ENCODE measurements at places on chromosomes 6 and 20. TPM values are rescaled to one million over a fixed set of nuclear protein-coding genes. Genes with fewer than 3 reads are reported as not detected.

Gene MOCS3
- 6.0 TPM for total RNA-seq

Gene CRISP2
- 0.18 TPM for total RNA-seq

Gene LZTS3
- total RNA-seq, result 16.2 TPM

Gene DLK2
- total RNA-seq, result 1.3 TPM

Gene PRSS35
- total RNA-seq, result 21.8 TPM

Gene SALL4
- total RNA-seq, result 7.7 TPM

Gene SPACA1
- not detected for total RNA-seq

Gene MAS1L
- total RNA-seq, result not detected

Gene RBPJL
- total RNA-seq, result not detected

Gene MRPL18
- total RNA-seq, result 25.7 TPM

Gene ADGRF1
- total RNA-seq, result 33.3 TPM

Gene ADA
- total RNA-seq, result 5.2 TPM

Gene MUC21
- not detected for total RNA-seq

Gene POU3F2
- total RNA-seq, result 0.06 TPM

Gene TRIM31
- not detected for total RNA-seq

Gene PHACTR3
- 6.3 TPM for total RNA-seq

Gene NMBR
- 0.29 TPM for total RNA-seq

Gene DST
- total RNA-seq, result 317 TPM

Gene AGPAT4
- total RNA-seq, result 25.9 TPM

Gene PBOV1
- total RNA-seq, result not detected

Gene TRDN
- total RNA-seq, result 33.7 TPM

Gene TOX2
- 1.2 TPM for total RNA-seq

Gene TCF15
- 2.0 TPM for total RNA-seq

Gene C20orf141
- not detected for total RNA-seq

Gene PRKN
- total RNA-seq, result 19.2 TPM

Gene PI16
- total RNA-seq, result 8.8 TPM

Gene CRIP3
- total RNA-seq, result 2.6 TPM

Gene ZNF165
- 3.0 TPM for total RNA-seq

Gene CNR1
- total RNA-seq, result 0.53 TPM

Gene CDH4
- total RNA-seq, result 4.8 TPM

Gene IMPG1
- 0.64 TPM for total RNA-seq

Gene EDN3
- total RNA-seq, result 6.8 TPM

Gene TP53TG5
- total RNA-seq, result 0.12 TPM

Gene IL17A
- not detected for total RNA-seq
